ENCODE measurements at places on chromosomes 7 and 10.

DNA sequence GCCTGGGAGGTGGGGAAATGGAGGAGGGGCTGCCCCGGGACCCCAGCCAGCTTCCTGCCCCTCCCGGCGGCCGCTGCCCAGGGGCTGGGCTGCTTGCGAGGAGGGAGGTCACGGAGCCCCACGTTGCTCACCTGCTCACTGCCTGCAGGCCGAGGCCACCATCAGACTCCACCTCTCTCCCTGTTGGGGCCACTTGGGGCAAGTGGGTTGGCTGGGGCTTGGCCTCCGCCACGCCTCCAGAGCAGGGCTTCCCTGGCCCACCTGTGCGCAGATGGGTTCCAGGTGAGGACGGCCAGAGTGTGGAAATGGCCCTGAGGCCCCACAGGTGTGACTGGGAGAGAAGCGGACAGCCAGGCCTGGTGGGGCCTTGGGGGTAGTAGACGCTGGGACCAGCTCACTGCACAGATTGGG lies 82.8 kb upstream of the DIP2C start:
- no peak for DNase-seq

DNA sequence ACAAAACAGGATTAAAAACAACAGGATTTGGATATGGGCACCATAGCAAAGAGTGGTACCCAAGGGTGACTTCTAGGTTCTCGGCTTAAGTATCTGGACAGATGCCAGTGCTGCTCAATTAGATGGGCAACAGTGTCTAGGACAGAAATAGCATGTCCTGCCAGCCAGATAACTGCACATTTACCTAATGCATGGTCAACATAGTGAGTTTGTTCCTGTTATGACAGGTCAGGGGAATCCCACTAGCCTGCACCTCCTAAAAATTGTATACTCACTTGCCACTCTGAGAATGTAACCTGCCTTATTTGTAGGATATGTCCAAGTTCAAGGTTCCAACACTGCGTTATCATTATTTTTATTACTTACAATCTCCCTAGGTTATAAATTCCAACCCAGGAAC lies 471.7 kb downstream of the GRM8 start:
- no peak for DNase-seq

GRCh38 chr10:14474656-14475055 lies 143.9 kb upstream of the FRMD4A start:
- no peak for DNase-seq

- peak; percentile 58 for DNase-seq
Measured at GRCh38 chr10:122374859-122375678, 561 bp downstream of the PLEKHA1 start.

DNA sequence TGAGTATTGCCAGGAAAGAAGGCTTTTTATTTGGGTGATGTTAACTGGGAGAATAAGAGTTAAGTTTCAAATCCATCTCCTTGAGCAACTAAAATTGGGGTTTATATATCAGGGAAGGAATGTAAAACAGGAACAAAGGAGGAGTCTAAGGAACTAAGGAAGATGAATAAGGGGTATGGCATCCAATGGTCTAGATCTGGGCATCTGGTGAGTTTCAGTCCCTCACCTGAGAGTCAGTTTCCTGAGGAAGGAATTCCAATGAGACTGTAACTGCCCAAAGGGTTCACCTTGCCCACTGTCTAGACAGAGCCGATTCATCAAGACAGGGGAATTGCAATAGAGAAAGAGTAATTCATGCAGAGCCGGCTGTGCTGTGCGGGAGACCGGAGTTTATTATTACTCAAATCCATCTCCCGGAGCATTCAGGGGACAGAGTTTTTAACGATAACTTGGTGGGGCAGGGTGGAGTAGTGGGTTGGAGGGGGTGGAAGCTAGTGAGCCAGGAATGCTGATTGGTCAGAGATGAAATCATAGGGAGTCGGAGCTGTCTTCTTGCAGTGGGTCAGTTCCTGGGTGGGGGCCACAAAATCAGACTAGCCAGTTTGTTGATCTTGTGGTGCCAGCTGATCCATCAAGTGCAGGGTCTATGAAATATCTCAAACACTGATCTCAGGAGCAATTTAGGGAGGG lies 188.3 kb upstream of the STK17A start:
- no peak for DNase-seq

DNA sequence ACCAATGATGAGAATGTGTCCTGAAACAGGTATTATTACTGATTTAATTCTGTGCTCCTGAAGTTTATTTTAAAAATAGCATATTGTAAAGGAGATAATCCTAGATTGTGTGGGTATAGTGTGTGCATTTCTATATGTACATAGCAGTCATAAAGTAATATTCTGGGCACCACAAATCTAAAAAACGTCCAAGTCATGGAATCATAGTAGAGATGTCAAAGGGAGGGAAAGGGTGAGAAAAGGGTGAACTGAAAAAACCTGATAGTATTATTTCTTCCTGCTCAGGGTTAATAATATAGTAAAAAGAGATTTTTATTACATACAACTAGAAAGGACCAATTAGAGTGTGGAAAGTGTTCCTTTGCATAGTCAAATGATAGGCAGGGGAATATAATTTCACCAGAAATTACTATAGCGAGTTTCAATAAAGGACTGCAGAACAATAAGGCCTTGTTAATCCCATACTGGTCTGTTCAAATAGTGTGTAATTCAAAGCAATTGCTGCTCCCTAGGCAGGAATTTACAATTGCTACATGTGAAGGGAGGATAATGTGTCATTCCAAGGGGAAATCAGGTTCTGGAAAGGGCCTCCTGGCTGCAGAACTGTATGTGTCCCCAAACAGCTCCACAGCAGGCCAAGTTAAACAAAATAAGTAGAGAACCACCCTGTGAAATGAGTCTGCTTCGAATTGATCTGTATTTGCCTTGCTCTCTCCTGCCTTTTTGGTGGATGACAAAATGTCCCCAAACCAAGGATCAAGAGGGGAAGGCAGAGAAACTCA lies 42.5 kb upstream of the KMT2E start:
- DNase-seq: no peak

GRCh38 chr10:13331646-13332045 lies 16.4 kb downstream of the SEPHS1 start:
- DNase-seq: no peak

DNA sequence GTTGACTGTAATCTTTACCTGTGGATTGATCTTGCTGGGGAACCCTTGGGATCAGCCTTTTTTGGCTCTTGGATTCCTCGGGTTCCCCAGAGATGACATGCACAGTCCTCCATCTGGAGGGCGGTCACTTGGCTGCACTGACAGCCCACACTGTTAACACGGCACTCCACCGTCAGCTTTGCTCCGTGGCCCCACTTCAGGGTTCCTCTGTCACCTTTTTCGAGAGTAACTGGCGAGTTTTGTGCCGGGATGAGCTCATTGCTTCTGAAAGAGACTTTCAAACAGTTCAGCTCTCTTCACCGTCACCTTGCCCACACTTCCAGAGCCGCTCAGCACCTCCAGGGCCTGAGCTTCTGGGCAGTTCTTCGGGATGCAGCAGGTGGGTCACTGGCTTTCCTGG lies 42.4 kb downstream of the PROSER2 start:
- DNase-seq: no peak

- DNase-seq: no peak
Measured at GRCh38 chr10:132742837-132743194, 43.1 kb downstream of the NKX6-2 start.

- no peak for DNase-seq
Measured at GRCh38 chr7:114924038-114924712, 2.3 kb downstream of the MDFIC start.

DNA sequence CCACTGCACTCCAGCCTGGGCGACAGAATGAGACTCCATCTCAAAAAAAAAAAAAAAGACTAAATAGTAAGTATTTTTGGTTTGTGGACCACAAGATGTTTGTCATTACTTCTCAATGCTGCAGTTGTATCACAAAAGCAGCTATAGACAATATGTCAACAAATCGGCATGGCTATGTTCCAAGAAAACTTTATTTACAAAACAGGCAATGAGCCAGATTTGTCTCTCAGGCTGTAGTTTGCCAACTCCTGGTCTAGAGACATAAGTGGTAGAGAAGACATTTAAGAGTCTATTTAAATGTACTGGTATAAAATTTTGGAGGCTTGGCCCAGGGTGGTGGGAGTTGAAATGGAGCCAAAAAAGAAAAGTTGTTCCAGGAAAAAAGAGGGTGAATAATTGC lies 185.8 kb downstream of the SORCS1 start:
- no peak for DNase-seq

DNA sequence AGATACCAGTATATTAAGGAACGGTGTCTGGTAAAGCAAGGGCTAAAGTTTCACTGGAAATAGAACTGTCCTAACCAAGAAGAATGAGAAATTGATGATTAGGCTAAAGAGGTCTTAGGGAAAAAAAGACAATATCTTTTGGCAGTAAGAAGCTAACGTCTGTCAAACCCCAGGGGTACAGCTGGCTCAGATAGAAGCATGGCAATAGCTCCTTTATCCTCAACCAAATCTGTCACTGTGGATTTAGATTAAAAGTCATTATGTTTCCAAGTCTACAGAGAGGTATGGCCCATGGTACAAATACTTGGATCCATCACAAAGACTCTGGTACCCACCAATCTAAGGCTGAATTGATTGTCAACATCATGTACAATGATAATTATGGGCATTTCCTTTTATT lies 8.6 kb upstream of the SLC16A9 start:
- DNase-seq: no peak

GRCh38 chr7:1428941-1429501 lies 30.2 kb downstream of the MICALL2 start:
- no peak for DNase-seq

DNA sequence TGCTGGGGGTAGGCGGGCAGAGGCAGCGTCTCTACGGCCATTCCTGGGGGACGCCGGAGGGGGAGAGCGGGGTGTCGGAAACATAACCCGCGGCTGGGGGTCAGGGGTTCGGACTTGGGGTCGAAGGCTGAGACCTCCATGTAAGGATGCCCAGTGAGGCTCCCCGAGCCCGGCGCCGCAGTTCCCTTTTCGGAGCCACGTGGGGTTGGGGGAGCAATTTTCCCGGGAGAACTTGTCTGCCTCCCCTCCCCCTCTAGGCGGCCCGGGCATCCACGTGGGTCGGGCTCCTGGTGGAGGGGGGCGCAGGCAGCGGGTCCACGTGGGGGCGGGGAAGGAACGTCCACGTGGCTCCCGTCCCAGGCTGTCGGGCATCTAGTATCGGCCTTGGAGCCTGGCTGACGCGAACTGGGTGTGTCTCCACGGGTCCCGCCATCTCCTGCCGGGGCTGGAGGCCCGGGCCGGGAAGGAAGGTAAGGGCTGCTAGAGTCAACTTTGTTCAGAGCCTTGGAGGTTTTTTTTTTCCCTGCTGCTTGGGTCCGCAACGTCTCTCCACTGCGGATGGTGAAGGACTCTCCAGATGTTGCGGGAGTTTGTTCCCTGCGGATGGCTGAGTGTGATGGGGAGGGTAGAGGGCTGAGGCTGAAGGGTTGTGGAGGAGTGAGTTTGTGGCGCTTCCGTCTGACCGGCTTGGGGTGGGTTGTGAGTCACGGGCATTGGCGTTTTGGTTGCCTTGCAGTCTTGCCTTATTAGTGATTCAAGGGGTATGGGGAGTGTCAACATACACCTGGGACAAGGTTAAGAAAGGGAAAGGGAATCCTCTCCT lies 744 bp downstream of the PPRC1 start:
- peak; percentile 66 for DNase-seq

DNA sequence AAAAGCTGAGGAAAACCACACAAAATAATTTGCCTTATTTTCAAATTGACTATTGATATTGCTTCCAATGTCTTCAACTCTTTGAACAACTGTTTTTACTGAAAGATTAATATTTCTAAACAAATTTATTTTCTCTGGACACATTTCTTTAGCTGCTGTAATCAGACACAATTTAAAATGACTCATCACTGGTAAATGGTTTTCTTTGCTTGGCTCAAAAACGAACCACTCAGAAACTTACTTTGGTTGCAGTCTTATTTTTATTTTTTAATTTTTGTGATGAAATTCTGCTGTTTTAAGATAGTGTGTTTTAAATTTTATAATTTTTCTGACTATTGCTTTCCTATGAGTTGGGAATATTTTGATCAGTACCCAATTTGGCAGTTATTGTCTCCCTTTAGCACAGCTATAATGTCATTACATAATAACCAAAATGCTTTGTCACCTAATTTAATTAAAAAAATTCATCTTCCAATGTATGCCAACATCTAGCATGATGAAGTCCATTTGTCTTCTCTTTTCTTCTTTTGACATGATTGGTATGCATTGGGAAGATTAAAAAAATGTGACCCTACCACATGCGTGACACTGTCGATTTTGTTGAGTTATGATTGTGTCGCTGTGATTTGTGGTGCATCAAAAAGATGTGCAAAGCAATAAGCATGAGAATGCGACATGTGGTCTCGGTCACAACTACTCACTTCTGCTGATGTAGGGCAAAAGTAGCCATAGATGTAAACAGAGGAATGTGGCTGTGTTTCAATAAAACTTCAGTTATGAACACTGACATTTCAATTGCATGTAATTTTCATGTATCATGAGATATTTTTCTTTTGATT lies 222.3 kb downstream of the SUGCT start:
- DNase-seq: no peak

DNA sequence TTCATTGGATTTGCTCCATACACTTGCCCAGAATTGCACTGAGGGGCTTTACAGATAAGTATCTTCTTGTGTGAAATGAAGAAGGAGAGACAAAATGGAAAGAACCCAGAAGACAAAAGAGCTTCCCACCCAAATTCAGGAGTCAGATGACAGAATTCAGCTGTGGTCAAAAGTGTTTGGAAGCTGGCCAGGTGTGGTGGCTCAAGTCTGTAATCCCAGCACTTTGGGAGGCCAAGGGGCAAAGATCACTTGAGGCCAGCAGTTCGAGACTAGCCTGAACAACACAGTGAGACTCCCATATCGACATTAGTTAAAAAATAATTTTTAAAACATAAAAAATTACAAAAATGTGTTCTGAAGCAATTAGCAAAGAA lies 27.1 kb downstream of the DUSP5 start:
- DNase-seq: no peak

- no peak for DNase-seq
Measured at GRCh38 chr7:76356823-76357222, 2.0 kb downstream of the YWHAG start.

- DNase-seq: peak; percentile 75
Measured at GRCh38 chr10:114499630-114500190, 95.4 kb upstream of the AFAP1L2 start.

DNA sequence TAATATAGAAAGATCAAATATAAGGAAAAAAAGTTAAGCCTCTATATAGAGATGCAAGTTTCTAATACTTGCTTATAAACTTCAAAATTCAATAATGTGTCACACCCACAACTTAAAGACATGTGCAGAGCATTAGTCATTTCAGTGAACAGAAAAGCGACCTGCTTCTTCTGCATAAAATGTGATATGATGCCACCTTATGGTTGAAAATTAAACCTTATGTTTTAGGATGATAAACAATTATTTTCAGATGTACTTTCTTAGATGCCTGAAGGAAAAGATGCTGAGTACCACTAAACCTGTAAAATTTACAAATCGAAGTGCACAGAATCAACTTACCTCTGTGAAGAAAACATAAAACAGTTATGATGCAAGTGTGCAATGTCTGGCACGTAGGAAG lies 96.0 kb downstream of the MTERF1 start:
- DNase-seq: no peak
